ENCODE measurements at places on chromosomes 6 and 20.

GRCh38 chr20:54510541-54511129 is 35.2 kb downstream of the DOK5 start:
- DNase-seq = no peak

GRCh38 chr6:157893238-157893637 is 70.2 kb downstream of the SNX9 start:
- no peak for DNase-seq

DNA sequence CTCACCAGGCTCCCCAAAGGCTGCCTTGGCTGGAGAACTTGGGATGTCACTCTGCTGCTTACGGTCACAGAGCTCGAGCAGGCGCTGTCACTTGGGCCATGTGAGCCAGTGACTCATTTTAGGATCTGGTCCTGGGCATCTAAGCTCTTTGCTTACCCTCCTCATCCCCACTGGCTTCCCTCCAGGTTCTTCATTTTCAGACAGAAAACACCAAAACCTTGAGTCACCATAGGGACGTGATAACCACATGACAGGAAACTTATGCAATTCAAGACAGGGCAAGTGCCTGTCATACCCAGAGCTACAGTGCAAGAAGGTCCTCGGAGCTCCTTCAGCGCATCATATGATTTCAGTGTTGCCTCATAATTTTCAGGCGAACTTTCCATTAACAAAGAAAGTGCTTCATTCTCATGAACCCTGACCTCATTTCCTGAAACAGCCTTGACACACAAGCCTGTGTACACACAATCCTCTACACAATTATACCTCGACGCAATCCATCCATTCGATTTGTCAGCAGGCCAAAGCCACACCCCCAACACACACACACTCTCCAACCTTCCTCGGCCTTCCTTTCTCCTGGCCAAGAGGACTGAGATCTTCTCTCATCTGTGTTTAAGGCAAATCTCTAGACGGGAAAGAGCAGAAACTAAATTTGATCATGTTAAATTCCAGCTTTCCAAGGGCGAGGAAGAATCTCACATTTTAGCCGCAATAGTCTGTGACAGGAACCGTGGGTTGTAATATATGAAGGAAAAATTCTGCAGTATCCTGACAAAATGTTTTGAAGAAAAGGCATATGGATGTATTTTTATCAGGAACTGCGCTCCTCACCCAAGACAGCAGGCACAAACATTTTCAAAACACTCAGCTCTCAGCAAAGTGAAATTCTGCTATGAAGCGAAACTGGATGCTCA is 25.3 kb downstream of the TBC1D7 start:
- peak; percentile 98 for DNase-seq

- no peak for DNase-seq
Measured at GRCh38 chr6:144990784-144991183, 705.6 kb downstream of the UTRN start.

- DNase-seq = no peak
Measured at GRCh38 chr6:47792216-47792733, 10.4 kb downstream of the OPN5 start.

DNA sequence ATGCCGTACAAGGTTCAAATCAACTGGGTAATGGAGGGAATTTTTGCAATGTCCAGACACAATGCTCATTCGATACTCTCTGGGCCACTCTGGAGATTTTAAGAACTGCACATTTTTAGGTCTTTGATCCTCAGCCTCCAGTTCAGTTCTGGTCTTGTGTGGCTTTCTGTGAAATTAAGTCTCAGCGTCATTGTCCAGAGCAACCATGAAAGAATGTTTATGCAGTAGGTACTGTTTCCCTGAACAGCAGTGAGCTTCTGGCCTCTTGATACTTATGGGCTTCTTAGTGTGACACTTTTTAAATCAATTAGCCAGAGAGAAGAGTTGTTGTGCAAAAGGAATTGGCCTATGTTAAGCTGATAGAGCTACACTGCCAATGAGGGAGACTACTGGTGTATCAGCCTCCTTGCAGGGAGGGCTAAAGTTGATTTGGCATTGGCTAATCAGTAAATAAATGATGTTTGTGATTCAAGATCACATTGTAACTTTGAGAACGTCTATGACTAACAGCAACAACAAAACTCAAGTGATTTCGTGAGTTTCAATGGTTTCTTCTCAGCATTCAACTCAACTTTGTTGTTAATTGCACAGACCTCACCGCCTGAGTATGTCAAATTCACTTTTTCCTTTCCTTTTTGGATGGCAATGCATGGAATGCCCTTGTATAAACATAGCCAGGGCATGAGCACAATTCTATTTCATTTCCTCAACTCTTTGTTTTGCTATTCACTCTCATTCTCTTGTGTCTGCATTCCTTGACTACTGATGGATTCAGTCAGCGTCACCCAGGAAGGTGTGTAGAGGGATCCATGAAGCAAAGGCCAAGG is 85.1 kb downstream of the GJA1 start:
- DNase-seq = peak; percentile 92

DNA sequence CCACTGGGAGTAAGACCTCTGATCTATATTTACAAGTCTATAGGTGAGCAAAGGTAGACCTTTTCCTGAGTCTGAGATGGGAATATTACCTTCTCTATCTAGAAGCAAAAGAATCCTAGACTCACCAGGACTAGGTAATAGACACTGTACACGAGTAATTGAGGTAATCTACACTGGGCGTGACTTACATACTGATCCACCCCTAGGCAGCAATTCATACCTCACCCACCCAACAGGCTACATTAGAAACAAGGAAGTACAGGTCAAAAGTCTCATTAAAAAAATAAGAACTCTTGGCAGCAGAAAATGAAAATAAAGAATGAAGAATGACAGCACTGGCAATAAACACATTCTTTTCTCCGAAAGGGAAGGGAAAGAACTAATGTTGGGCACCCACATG is 7.6 kb downstream of the CSNK2A1 start:
- DNase-seq = no peak

- no peak for DNase-seq
Measured at GRCh38 chr20:41242352-41242751, 75.2 kb downstream of the ZHX3 start.

DNA sequence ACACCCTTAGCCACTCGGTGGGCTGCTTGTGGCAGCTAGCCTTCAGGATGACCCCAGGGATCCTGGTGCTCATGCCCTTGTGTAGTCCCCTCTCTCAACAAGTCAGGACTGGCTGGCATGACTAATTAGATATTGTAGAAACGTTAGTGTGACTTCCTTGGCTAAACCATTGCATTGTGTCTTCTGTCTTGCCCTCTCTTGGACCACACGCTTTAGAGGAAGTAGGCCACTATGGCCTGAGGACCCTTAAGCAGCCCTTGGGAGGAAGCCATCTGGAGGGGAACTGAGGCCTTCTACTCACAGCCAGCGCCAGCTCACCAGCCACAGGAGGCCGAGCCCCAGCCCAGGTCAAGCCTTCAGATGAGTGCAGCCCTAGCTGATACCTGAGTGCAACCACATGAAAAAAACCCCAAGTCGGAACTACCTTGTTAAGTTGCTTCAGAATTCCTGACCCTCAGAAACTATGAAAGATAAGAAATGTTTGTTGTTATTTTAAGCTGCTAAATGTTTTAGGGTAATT is 10.1 kb downstream of the ANGPT4 start:
- DNase-seq = no peak

DNA sequence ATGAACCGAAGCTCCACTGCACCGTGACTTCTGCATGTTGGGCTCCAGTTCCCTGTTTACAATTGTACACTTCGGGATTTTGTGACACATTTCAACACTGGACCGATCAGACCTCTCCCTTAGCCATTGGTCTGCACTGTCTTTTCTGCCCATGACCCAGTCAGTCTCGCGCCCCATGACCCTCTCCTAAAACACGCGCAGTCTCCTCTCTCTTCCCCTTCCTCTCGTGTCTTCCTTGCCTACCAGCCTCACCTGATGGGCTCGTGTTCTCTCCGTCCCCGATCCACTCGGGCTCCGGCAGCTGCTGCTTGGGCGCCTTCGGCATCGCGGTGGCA is 535 bp upstream of the ABCF1 start:
- DNase-seq = no peak

DNA sequence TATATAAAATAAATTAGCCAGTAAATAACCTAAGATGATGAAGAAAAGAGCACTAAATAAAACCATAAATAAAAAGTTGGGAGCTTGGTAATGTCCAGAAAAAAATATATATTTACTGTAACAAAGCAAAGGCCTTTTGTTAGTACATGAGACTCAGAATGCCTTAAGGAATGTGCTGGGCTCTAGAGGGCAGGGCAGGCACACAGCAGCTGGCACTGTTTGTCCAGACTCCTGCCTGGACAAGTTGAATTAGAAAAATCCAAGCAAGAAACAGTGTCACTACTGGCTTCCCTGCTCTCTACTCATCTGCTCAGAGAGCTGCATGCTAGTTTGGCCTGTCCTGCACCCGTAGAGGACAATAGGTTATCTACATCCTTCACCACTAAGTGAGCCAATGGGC is 8.8 kb downstream of the DEFB129 start:
- DNase-seq = no peak

- DNase-seq = no peak
Measured at GRCh38 chr6:43785220-43785752, 15.3 kb downstream of the VEGFA start.

DNA sequence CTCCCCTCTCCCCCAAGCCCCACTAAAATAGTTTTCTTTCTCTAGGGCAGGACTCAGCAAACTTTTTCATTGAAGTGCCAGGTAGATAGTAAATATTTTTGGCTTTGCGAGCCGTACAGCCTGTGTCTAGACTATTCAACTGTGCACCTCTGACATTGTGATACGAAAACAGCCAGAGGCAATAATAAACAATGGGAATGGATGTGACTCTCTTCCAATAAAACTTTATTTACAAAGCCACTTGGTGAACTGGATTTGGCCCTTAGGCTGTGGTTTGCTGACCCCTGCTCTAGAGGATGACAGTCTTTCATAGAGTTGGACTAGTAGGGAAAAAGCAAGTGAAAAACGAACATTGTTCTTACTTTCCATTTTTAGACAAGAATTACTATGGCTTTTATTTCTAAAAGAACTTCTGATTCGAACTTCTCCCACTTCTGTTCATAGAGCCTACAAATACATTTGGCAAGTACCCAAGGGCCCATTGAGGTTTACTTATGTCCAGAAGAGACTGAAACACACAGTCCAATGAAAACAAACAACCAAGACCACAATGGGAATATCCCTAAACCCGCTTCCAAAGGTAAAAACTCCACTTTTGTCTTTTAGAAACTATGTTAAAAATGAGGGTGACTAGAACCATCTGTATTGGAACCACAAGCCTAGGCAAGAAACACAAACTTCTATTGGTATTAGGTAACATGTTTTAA is 46.4 kb upstream of the CDKAL1 start:
- DNase-seq = no peak

- no peak for DNase-seq
Measured at GRCh38 chr20:54343099-54343498, 132.3 kb upstream of the DOK5 start.

- no peak for DNase-seq
Measured at GRCh38 chr20:17771206-17772004, 71.6 kb downstream of the BANF2 start.

DNA sequence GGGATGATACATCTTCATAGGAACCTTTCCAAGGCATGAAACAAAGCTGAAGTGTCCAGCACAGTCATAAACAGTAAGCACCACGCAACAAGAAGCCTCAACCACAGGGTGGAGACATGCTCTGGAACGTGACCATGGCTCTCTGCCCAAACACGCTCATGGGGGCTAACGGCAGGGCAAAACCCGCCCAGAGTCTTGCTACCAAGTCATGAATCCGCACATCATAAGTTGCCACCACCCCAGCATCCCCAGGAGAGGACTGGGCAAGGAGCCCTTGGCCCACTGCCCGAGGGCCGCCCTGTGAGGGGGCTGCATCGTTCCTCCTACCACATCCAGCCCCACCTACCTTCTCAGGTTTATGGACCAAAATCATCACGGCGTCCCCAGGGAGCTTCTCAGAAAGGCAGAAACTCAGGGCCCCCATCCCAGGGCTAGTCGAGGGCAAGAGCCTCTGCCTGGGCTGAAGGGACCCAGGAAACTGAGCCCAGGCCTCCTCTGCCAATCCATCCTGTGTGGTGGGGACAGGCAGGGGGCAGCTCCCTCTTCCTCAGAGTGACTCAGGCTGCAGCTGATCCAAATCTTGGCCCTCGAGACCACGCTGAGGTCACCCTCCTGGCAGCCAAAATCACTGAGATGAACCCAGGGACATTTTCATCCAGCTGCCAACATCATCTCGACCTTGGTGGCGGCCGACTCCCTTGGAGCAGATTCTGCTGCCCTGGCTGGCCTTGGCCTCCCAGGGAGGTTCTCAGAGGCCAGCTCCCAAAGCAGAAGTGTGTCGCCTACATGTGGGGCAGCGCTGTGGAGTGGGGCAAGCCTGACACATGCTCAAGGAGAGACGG is 42.6 kb downstream of the BMP7 start:
- no peak for DNase-seq

DNA sequence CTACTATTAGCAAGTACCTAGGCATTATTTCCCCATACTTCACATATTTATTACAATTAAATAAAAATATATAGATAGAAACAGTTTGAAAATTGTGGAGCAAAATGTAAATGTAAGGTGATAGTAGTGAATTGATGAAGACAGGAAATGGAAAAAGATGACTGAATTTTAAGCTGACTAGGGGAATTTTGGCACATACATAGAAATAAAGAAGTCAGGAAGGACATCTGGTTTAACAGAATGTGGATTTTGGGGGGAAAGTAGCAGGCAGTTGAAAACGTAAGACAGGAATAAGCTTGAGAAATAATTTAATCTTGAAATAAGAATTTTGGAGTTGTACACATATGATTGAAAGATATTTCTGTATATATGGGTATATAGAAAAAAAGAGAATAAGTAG is 701.7 kb upstream of the CITED2 start:
- no peak for DNase-seq

- DNase-seq = no peak
Measured at GRCh38 chr6:47663462-47664216, 34.7 kb upstream of the ADGRF4 start.

DNA sequence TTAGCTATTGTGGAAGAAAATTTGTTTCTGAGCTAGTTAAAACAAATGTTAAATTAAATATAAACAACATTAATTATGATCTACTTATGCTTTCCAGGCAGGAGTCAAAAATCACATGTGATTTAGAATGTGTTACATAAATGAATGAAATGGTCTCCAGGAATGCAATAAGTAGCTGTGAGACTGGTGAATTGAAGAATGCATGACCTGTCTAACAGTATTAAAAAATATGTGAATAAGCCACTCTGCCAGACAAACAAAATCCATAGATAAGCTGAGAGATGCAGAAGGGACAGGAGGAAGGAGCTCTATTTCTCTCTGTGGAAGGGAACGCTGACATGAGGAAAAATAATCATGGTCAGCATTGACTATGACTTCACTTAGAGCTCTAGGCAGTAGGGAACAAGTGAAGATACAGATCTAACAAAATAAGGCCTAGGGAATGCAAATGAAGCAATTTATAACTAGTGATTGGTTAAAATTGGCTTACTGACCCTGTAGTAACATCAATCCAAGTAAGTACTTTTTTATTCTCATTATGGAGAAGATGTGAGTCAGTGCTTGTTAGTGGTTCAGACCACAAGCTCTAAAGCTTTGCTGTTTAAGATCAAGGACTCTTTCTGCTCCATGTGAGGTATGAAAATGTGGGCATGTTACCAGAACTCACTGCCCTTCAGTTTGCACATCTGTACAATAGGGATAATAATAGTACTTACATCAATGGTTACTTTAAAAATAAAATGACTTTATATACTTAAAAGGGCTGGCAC is 432.6 kb downstream of the MMUT start:
- DNase-seq = no peak

Data from HS-27A (cell line).